ENCODE measurements at places on chromosomes 12 and 14.

- DNase-seq: no peak
Measured at GRCh38 chr12:88865537-88865936, 285.3 kb upstream of the KITLG start.

DNA sequence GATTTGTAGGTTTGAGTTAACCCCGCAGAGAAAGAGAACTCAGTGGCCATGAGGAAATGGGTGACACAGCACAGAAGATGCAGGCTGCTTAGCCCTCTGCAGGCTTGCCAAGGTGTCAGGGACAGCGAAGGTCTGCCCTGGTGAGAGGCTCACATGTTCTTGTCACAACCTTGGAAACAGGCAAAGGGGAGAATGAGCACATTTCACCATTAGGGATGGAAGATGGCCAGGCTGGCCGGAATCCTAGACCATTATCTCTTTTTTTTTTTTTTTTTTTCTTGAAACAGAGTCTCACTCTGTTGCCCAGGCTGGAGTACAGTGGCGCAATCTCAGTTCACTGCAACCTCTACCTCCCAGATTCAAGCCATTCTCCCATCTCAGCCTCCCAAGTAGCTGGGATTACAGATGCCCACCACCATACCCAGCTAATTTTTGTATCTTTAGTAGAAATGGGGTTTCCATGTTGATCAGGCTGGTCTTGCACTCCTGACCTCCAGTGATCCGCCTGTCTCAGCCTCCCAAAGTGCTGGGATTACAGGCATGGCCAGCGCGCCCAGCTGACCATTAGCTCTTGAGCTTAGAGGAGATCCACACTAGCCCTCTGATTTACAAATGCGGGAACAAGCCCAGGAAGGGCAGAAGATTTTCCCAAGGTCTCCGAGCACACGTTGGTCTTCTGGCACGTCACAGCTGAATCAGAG lies 34.6 kb downstream of the LTBP2 start:
- DNase-seq: no peak

DNA sequence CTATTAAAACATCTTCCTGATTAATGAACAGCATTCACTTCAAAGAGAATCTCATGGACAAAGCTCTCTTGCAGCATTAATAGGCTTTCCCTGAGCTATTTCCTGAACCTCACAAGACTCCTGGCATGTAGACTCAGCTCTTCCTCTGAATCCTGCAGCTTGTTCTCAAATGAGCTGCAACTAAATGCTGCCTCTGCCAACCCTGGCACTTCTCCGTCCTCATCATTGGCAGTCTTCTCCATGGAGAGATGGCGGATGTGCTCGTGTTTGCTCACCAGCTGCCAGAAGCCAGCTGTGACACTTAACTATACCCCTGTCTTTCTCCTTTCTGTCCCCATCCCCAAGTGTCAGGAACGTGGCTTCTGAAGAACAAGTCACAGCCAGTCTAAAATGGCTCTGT lies 232.1 kb downstream of the FOXN3 start:
- DNase-seq: no peak

DNA sequence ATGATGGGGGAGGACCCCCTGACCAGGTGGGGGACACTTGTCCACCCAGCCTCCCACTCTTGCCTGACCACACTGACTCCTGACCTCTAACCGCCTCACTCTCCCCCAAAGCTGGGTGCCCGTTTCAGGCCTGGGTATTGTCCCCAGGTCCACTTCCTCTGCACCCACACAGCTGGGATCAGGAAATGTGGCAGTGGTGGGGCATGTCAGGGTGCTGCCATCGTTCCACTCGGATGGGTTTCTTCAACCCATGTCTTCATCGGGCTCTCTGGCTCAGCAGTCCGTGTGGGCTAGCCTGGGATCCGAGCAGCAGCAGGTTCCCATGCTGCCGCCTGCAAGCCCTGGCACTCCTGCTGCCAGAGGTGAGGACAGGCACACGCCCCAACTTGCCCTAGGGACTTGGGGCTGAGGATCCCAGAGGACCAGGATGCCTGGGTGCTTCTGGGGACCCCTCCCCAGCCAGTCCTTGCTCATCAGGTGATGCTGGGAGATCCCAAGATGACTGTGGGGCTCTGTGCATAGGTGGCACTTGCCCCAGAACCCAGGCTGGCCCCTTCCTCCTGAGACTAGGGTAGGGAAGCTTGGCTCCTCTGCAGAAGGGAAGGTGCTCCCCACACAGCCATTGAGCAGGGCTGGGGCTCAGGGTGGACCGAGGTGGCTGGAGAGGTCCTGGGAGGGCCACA lies 2.9 kb upstream of the CLBA1 start:
- no peak for DNase-seq

Data from activated naive CD4-positive, alpha-beta T cell treated with Interleukin-2 at 50 U/mL for 16 hours (primary cell).